Activated CD4-positive, alpha-beta memory T cell treated with anti-CD3 and anti-CD28 coated beads, Interleukin-2, amount 10 ng/mL, durations not matched to agents 7 days and 5 days (primary cell): ENCODE measurements at places on chromosomes 5 and 9. TPM values are rescaled to one million over a fixed set of nuclear protein-coding genes. Genes with fewer than 3 reads are reported as not detected.

The LCN12 gene
- total RNA-seq: 2.9 TPM

The ANKRD18A gene
- total RNA-seq: 3.1 TPM

The MELK gene
- 56.1 TPM for total RNA-seq

The CCNJL gene
- not detected for total RNA-seq

The REEP2 gene
- total RNA-seq: 1.1 TPM

The LCN15 gene
- not detected for total RNA-seq

The TMEM232 gene
- total RNA-seq: 1.1 TPM

The FOXD1 gene
- 0.38 TPM for total RNA-seq

The BARHL1 gene
- total RNA-seq: not detected

DNA sequence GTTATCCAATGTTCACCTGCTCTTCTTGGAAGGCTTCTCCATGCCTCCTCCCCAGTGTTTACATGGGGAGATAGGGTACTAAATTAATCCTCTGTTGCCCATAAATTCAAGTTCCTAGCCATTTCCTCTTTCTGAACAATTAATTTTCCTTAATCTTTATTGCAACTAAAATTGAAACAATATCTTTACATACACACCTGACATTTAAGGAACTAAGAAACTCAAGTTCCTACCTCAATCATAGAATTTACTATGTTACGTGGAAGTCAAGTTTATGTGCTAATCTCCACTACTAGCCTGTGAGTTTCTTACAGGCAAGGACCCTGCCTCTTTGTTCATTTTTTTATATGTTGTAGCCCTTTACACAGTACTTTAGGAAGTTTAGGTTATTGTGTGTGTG, 10.1 kb upstream of the ADRB2 start:
- DNase-seq: no peak
- no peak overlapping the region for H3K4me3 ChIP-seq
- H3K27me3 ChIP-seq: peaks cover 11% of the 10 kb centered on the region

- no peak overlapping the region for H3K27ac ChIP-seq
- H3K4me1 ChIP-seq: peaks cover 9% of the 10 kb centered on the region
- H3K36me3 ChIP-seq: peaks cover 7% of the 10 kb centered on the region
- H3K4me3 ChIP-seq: no peak overlapping the region
- DNase-seq: no peak
Measured at GRCh38 chr9:124365036-124365435, 50.2 kb downstream of the PSMB7 start.

DNA sequence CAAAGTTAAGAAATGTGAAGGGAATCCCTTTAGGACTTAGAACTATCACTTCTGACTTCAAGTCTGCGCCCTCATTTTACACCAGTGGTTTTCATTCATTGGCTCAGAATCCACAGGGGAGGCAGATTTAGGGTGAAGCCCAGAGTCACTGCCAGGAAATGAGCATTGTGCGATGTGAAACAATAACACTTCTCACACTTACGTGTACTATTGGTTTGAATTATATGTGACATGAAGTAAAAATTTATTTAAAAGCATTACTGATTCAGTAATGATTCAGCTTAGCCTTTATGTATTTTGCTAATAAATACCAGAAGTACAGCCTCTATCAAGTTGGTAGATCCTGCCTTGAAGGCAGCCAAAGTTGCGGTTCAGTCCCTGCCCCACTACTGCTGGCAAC, 98.6 kb downstream of the PAM start:
- no peak overlapping the region for H3K4me3 ChIP-seq
- H3K36me3 ChIP-seq: no peaks in the 10 kb centered on the region
- H3K4me1 ChIP-seq: peaks cover 9% of the 10 kb centered on the region
- no peak for DNase-seq
- H3K27ac ChIP-seq: no peak overlapping the region

- H3K27me3 ChIP-seq: no peaks in the 10 kb centered on the region
- no peak for DNase-seq
- H3K27ac ChIP-seq: peak overlapping the region; percentile 26
- peaks cover 72% of the 10 kb centered on the region for H3K4me1 ChIP-seq
- no peak overlapping the region for H3K4me3 ChIP-seq
Measured at GRCh38 chr5:140337880-140338279, 8.5 kb downstream of the HBEGF start.

DNA sequence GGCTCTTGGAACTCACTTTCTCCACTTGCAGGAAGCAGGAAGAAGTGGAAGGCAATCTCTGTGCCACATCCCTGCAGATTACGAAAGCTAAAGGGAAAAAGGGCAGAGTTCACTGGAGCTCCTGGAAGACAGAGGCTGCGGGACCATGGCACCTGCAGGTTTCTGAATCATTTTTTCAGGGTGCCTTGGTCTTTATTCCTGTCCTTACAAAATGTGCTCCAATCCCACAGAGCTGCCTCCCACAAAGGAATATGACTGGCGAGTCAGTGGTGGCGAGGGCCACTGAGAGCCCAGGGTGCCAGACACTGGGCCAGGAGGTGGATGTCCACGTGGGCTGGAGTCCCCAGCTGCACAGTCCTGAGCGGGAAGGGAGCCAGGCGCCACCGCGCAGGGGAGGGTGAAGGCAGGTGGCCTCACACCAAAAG, 183.0 kb downstream of the FANCC start:
- peaks cover 3% of the 10 kb centered on the region for H3K36me3 ChIP-seq
- no peaks in the 10 kb centered on the region for H3K4me1 ChIP-seq
- H3K27me3 ChIP-seq: no peaks in the 10 kb centered on the region
- DNase-seq: no peak
- H3K4me3 ChIP-seq: no peak overlapping the region
- no peak overlapping the region for H3K27ac ChIP-seq

DNA sequence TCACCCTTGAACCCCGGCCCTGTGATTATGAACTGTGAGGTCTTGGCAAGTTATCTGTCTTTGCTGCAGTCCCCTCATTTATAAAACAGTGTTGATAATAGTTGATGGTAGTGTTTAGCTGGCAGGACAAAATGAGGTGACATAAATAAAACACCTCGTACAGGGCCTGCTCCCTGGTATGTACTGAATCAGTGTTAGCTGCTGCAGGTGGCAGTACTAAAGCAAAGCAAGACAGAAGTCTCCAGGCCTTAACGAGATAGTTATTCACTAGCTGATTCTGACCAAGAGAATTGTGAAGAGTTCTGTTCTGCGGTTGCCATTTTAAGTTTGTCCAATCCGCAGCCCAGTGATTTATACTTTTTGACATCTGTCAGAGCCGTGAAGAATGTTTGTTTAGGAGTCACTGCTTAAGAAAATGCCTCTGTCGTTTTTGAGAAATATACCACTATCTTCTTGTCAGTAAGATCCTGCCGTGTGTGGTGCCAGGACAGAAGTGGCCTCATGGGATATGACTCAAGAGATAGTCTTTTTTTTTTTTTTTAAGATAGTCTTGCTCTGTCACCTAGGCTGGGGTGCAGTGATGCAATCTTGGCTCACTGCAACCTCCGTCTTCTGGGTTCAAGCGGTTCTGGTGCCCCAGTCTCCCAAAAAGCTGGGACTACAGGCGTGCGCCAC, 75.9 kb downstream of the KDM4C start:
- H3K4me1 ChIP-seq: no peaks in the 10 kb centered on the region
- H3K27ac ChIP-seq: no peak overlapping the region
- no peak overlapping the region for H3K4me3 ChIP-seq
- H3K36me3 ChIP-seq: peaks cover 43% of the 10 kb centered on the region
- no peaks in the 10 kb centered on the region for H3K27me3 ChIP-seq

- no peak for DNase-seq
- no peaks in the 10 kb centered on the region for H3K36me3 ChIP-seq
- no peak overlapping the region for H3K4me3 ChIP-seq
- no peaks in the 10 kb centered on the region for H3K27me3 ChIP-seq
- H3K4me1 ChIP-seq: no peaks in the 10 kb centered on the region
Measured at GRCh38 chr5:154367101-154367500, 78.7 kb upstream of the SAP30L start.

DNA sequence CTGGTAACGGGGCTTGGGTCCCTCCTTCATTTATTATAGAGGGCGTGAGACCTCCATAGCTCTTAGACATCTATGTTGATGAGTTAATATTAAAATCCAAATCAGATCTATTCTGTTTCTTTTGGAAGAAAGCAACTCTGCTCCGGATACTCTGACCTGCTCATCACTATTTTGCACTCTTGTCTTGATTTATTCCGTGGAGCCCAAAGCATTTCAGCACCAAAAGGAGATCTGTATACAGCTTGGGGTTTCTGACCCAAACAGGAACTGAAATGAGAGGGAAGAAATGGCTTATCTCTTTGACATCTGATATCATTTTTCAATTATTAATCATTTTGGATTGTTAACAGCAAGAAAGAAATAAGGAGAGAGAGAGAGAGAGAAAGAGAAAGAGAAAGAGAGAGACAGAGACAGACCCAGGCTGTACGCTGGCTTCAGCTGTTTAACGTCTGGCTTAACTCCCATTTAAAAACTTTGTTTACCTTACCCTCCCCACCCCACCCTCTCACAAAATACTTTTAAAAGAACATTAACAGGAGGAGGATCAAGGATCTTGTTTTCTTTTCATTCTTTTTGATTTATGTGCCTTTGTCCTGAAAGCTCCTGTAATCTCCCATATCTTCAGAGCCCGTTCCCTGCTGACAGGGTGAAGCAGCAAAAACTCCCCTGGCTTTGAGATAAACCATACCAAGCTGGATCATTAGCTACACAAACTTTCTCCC, 231.4 kb upstream of the TUT7 start:
- H3K36me3 ChIP-seq: no peaks in the 10 kb centered on the region
- H3K27ac ChIP-seq: no peak overlapping the region
- H3K27me3 ChIP-seq: no peaks in the 10 kb centered on the region
- H3K4me3 ChIP-seq: no peak overlapping the region
- DNase-seq: no peak

DNA sequence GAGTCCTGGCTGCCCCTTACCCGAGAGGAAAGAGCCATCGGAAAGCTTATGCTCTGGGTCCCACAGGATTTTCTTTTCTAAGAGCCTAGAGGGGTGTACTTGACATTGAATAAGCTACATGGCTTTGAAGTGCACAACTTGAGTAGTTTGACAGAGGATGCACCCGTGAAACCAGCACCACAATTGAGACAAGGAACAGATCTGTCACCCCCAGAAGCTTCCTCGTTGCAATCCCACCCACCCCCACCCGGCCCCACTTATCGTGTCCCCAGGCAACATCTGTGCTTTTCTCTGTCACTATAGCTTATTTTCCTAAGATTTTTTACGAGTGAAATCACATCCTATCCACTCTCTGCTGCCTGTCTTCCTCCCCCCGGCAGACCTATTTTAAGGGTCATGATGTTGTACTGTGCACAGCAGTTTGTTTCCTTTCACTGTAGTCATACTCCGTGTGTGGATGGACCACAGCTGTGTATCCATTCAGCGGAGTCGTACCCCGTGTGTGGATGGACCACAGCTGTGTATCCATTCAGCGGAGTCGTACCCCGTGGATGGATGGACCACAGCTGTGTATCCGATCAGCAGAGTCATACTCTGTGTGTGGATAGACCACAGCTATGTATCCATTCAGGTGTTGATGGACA, 8.8 kb upstream of the FCN2 start:
- H3K36me3 ChIP-seq: no peaks in the 10 kb centered on the region
- H3K27ac ChIP-seq: no peak overlapping the region
- no peaks in the 10 kb centered on the region for H3K4me1 ChIP-seq
- no peak for DNase-seq
- no peak overlapping the region for H3K4me3 ChIP-seq

DNA sequence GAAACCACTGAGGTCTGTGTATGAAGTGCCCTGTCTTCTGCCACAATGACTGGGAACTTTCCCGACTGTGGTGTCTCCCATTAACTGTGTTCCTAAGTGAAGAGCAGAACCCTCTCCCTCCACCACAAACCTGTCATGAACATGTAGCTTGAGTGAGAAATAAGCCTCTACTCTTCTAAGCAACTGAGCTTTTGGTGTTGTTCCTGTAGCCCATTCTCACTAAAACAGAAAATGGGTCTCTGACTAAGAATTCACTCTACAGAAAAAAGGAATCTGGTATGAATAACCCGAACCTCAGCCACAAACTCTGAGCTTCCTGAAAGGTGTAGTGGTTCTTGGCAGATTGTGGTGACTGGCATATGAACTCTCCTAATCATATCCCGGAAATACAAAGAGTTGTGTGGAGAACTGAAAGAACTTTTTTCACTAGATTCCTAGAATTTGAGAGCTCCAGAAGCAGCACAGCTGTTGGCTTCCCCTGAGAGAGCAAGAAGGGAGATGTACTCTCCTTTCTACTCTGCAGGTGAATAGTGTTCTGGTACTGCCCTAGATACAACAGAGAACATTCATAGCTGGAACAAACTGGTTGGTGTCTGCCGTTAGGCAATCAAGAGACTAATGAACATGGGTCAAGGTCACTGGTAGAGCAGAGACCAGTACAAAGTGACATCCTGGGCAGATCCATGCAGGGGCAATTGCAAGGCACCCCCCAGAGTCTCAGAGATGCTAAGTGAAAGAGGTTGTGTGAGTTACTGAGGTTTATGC, 283.8 kb downstream of the PDE4D start:
- peaks cover 16% of the 10 kb centered on the region for H3K27me3 ChIP-seq
- no peak overlapping the region for H3K4me3 ChIP-seq
- no peaks in the 10 kb centered on the region for H3K36me3 ChIP-seq
- H3K4me1 ChIP-seq: peaks cover 14% of the 10 kb centered on the region
